ENCODE measurements at places on chromosomes 5 and 9.

- no peak for DNase-seq
These were observed 61.4 kb downstream of the CERT1 start for GRCh38 chr5:75450069-75450468.

- DNase-seq, result no peak
These were observed 2.2 kb upstream of the PRRT1B start for GRCh38 chr9:131543141-131543540.

DNA sequence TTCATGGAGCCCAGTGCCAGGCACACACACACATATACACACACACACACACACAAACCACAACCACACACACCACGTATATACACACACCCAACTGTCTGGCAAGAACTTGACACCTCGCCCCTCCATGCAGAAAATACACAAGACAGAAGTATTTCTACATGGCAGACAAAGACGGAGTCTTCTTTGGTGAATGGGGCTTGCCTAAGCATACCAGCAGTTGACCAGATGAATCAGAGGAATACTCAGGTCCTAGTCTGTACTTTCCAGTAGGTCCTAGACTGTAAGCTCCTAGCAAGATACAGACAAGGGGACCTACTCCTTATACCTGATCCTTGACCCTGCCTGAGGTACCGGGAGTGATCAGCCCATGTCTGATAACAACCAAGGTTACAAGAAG, 60.1 kb downstream of the SIL1 start:
- DNase-seq, result no peak

DNA sequence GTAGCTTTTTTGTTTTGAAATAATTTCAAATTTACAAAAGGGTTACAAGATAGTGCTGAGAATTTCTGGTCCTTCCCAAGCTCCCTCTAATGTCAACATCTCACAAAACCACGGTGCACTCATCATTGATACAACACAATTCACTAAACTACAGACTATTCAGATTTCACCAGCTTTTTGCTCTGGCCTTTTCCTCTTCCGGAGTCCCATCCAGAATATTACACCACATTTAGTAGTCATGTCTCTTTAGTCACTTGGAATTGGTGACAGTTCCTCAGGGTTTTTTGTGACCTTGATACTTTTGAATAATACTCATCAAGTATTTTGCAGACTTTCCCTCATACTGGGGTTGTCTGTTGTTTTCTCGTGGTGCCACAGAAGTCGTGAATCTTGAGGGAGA, 484.0 kb downstream of the GADD45G start:
- no peak for DNase-seq

GRCh38 chr5:52894451-52894850, 94.7 kb upstream of the ITGA2 start:
- DNase-seq, result no peak

DNA sequence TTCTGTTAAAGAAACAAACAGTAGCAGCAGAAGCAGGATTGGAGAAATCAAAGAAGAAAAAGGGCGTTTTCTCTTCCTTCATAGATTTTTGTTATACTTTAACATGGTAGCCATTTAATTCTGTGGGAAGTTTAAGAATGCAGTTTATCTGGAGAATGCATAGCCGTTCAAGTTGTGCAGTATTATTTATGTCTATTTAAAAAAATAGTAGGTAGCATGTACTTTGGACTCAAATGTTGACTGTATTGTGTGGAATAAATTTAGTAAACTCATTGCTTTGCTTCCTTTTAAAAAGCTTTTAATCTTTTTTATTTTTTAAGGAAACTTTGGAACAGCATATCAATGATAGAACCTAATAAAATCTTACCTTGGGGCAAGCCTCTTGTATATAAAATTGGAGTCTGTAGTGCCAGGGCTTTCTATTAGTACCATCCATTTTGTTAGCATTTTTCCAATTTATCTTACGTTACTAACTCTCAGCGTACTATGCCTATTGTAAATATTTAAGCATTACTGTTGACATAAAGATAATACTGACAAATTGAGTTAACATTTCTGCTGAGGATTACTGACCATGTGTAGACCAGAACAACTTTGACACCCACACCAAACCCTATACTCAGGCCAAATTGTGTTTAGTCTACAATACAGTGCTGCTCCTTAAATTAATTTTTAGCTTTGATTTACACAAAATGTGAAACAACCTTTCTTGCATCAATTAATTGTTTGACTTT, 291.1 kb downstream of the NNT start:
- no peak for DNase-seq

DNA sequence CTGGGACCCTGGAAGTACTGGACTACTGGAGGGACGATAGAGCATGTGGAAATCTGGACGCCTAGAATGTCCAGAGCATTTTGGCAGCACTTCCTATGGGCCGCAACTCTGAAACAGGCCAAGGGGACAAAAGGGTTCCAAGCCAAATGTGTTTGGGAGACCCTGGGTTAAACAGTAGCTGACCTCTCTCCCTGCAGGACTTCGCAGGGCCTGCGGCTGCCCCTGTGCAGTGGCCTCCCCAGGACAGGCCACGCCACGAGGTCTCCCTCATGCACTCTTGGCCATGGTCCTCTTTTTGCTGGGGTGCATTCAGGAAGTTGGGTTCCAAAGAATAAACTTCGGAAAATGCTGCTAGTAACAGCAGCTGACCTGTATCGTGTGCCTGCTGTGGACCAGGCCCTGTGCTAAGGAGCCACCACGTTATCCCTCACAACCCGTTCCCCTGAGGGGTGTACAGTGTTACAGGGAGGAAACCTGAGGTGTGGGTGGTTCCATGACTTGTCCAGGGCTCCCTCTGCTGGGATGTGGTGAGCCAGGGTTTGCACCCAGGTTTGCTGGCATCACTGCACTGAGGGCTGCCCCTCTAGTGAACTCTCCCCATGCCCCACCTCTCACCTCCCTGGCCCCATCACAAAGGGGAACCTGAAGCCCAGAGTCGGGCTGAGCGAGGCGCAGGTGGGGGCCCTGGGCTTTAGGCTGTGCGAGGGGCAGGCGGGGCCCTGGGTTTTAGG, 79.4 kb downstream of the AMBP start:
- no peak for DNase-seq

- no peak for DNase-seq
These were observed 21.8 kb upstream of the FKTN start for GRCh38 chr9:105535920-105536668.

DNA sequence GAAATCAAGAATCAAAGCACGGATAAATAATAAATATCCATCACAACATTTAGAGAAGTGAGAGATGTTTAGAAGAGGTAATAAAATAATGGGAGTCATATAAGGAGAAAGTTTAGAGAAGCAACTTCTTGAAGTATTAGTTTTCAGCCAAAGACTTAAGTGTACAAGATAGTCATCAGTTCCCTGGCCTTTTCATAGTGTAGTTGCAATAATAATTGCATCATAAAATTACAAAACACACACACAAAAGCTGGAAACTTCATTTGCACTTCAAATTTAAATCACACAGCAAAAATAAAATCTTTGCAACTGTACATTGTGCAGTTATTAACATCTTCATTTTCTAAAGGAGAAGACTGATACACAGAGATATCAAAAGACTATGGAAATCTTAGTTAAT, 319.1 kb upstream of the RGMB start:
- no peak for DNase-seq

GRCh38 chr9:91842358-91843049, 107.5 kb downstream of the ROR2 start:
- no peak for DNase-seq

DNA sequence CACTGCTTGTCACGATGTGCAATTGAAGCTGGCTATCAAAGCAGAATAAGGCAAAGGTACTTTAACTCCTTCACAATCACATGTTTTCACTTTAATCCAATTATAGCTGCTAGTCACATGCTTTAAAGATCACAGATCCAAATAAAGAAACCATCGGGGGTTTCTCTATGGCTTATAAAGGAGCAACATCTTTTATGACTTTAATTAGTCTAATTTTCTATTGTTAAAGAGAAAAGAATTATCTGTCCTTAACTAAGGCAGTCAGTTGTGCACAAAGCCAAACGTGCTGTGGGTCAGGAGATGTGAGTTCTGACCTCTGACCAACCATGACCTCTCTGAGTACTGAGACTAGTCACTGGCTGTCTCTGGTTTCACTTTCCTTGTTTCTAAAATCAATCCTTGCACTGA, 561.1 kb downstream of the RAB3C start:
- no peak for DNase-seq

GRCh38 chr9:372128-372527, 157.5 kb downstream of the DOCK8 start:
- no peak for DNase-seq

DNA sequence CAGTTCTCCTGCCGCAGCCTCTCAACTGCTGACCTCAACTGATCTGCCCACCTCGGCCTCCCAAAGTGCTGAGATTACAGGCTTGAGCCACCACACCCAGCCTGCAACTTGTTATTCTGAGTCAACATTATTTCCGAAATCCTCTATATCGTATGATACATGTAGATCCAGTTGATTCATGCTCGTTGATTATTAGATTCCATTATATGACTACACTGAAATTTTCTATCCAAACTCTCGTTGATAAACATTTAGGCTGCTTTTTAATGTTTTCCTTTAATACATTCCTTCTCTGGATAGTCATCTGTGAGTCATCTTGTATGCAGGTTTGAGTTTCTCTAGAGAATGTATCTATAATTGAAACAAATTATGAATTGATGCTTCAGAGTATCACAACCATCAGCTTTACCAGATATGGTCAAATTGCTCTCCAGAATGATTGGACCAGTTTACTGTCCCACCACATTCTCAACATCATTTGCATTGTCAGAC, 4.1 kb downstream of the CDK7 start:
- DNase-seq, result no peak

- DNase-seq, result no peak
These were observed 165.4 kb upstream of the RAI14 start for GRCh38 chr5:34490506-34491250.

GRCh38 chr9:108271646-108272348, 584.0 kb downstream of the ACTL7B start:
- no peak for DNase-seq

- no peak for DNase-seq
These were observed 23.2 kb downstream of the PRDM6 start for GRCh38 chr5:123112196-123112595.

DNA sequence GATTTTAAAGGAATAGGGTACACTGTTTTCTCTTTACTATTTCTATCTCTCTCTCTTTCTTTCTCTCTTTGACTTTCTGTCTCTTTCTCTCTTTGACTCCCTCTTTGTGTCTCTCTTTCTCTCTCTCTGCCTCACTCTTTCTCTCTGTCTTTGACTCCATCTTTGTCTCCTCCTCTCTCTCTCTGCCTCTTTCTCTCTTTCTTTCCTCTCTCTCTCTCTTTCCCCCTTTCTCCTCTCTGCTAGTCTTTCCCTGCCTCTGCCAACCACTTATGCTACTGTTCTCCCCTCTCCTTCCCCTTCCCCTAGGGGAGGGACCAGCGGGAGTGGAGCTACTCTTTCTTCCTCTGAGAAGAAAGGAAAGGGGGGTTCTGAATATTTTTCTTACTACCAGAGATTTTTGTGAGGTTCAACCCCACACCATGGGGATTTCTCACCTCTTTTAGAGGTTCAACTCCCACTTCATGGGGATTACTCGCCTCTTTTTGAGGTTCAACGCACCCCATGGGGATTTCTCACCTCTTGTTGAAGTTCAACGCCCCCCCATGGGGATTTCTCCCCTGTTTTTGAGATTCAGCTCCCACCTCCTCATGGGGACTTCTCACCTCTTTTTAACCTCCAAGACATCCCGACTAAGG, 309.9 kb downstream of the NR3C1 start:
- DNase-seq, result no peak

DNA sequence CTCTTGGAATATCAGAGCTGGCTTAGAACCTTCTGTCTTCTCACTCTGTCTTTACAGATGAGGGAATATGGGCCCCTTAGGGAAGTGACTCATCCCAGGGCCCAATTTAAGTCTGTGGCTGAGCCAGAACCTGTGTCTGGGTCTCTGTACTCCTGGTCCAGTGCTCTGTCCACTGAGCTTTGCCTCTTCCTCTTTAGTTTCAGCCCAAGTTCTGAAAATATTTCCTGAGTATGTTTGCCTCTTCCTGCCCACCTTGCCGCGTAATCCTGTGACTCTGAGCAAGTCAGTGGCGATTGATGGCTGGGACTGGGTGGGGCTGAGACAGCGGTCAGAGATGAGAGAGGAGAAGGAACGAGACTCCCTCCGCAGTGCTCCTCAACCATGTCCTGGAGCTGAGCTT, 7.8 kb downstream of the IER5L start:
- peak; percentile 15 for DNase-seq

GRCh38 chr9:38073882-38074281, 4.9 kb upstream of the SHB start:
- DNase-seq, result no peak

DNA sequence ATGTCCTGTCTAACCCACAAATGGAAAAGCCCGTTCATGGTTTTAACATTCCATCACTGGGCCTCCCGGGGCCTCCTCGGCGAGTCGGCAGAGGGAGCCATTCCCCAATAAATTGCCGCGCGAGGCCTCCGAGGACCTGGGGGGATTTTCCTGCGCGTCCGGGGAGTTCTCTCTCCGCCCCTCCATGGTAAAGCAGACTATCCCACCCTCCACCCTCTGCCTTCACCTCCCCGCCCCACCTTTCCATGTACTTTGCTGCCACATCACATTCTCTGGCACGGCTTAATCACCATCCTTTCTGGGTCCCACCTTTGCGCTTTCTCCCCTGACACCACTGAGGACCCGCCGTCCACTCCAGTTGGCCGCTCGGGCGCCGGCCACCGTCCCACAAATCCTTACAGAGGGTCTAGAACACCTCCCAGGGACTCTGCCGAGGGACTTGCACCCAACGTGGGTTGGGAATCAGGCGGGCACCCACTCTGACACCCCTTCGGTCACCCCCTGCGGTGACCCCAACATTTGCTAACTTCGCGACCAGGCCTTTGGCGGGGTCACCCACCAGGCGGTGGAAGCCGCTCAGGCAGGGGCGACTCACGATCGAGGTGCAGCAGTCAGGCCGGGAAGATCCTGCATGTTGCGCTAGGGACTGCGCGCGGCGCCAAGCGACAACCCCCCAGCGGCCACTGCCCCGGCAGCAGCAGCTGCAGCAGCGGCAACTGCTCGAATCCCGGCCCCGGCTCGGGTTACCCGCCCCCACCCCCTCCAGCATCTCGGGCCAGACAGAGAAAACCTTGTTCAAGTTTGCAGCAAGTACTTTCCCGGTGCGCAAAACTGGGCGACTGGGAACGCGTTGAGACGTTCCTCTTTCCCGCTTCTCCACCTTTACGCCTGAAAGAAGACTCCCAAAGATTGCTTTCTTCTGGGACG, at the start of gene MEGF10:
Gene MEGF10, plus strand, starts transcription at position 778 of the 927 bp plus-strand sequence. CDS start 40,513 bp downstream, outside the sequence.
- DNase-seq, result no peak

DNA sequence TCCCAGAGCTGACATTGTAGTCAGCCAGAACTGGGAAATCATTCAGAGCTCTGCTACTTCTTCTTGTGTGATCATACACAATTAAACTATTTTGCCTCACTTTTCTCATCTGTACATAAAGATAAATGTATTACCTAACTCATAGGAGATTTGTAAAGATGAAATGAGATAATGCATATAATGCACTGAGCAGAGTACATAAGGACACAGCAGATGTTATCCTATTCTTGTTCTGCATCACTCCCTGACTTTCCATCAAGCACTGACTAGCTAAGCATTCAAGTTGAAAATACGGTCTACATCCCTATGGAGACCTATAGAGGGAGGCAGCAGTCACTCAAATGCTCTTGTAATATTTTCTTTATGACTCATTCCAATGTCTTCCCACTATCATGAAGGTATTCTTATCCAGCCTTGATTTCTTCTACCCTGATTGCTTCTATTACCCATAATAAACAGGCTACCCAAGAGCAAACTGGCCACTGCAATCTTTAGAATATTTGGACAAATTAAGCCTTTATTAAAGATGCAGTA, 16.3 kb upstream of the PRR16 start:
- no peak for DNase-seq

Data from Kasumi-1 (cell line).